ENCODE measurements at places on chromosomes 5 and 9.

DNA sequence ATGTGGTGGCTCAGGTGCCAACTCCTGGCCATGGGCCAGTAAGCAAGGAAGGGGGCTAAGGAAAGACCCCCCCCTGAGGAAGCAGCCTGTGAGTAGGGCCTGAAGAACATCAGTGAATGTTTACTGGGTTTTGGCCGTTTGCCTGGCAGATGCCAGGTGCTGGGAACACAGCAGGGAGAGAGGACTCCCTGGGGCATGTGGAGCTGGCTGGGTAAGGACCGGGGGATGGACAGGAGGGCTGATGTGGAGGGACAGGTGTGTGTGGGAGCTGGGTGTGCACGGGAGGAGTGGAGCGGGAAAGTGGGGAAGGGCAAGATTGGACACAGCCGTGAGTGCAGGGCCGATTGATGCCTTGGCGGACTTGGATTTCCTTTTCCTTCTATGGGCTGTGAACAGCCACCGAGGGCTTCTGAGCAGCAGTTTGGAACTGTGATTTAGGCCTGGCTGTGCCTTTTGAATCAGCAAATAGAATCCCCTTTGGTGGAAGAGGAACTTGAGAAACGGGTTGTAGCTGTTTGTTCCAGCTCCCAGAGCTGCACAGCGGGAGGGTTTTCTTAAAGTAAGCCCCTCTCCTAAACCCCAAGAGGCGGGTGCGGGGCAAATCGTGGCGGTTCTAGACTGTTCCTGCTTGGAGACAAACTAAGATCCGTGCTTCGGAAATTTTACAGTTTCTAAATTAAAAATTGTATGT is 3.1 kb downstream of the HMCN2 start:
- H3K27ac ChIP-seq = peak overlapping the region; percentile 84
- H3K27me3 ChIP-seq = no peaks in the 10 kb centered on the region
- peak; percentile 86 for DNase-seq
- H3K4me1 ChIP-seq = no peaks in the 10 kb centered on the region
- no peaks in the 10 kb centered on the region for H3K36me3 ChIP-seq

- H3K27me3 ChIP-seq = no peaks in the 10 kb centered on the region
- no peak overlapping the region for H3K4me3 ChIP-seq
- peak overlapping the region; percentile 56 for H3K27ac ChIP-seq
- H3K36me3 ChIP-seq = no peaks in the 10 kb centered on the region
Observed at GRCh38 chr9:3508078-3508431, 17.7 kb downstream of the RFX3 start.

- no peak for DNase-seq
- no peak overlapping the region for H3K27ac ChIP-seq
- H3K27me3 ChIP-seq = no peaks in the 10 kb centered on the region
- peaks cover 19% of the 10 kb centered on the region for H3K36me3 ChIP-seq
- no peak overlapping the region for H3K4me3 ChIP-seq
- peaks cover 11% of the 10 kb centered on the region for H3K4me1 ChIP-seq
Observed at GRCh38 chr5:180043377-180043776, 28.2 kb downstream of the RNF130 start.

DNA sequence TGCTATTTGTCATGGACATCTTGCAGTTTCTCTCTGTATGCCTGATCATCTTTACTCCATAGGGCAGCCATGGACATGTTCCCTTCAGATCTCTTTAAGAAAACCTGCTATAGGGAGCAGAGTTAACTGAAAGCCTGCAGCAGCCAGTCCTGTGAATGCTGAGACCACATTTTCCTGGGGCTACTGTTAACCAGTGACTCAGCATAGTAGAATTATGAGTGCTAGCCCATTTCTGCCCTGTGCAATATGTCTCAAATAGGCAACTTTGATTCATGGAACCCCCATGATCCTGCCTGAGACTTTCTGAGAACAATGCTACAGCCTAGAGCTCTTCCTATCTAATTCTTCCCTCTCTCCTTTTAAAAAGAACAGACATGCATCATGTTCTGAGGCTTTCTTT is 624.2 kb downstream of the CHSY3 start:
- no peaks in the 10 kb centered on the region for H3K36me3 ChIP-seq
- H3K27me3 ChIP-seq = no peaks in the 10 kb centered on the region
- DNase-seq = no peak
- no peak overlapping the region for H3K27ac ChIP-seq
- H3K4me3 ChIP-seq = no peak overlapping the region

DNA sequence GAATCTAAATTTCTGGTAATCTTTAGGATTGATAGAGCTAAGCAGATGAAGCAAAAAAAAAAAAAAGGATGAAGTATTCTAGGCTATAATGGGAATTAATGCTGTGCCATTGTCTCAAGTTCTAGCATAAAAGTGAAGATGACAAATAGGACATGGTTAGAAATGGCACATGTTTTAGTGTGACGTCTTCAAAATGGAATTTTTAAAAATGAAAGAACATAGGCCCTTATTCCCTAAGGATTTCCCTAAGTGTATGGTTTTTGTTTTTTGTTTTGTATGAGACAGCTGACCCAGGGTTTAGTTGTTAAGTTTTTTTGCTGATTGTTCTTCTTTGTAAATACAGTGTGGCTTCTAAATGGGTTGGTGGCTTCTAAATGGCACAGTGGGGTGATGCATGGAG is 7.1 kb downstream of the TLE4 start:
- no peaks in the 10 kb centered on the region for H3K36me3 ChIP-seq
- DNase-seq = no peak
- H3K27ac ChIP-seq = no peak overlapping the region
- H3K4me1 ChIP-seq = no peaks in the 10 kb centered on the region

GRCh38 chr5:127001621-127002296 is 28.6 kb downstream of the MARCHF3 start:
- no peak overlapping the region for H3K4me3 ChIP-seq
- H3K27ac ChIP-seq = no peak overlapping the region
- DNase-seq = no peak
- no peaks in the 10 kb centered on the region for H3K27me3 ChIP-seq
- no peaks in the 10 kb centered on the region for H3K36me3 ChIP-seq
- peaks cover 8% of the 10 kb centered on the region for H3K4me1 ChIP-seq

- DNase-seq = no peak
- H3K27me3 ChIP-seq = no peaks in the 10 kb centered on the region
- no peaks in the 10 kb centered on the region for H3K36me3 ChIP-seq
- no peak overlapping the region for H3K27ac ChIP-seq
- H3K4me3 ChIP-seq = no peak overlapping the region
Observed at GRCh38 chr5:140049713-140050112, 6.6 kb upstream of the NRG2 start.

DNA sequence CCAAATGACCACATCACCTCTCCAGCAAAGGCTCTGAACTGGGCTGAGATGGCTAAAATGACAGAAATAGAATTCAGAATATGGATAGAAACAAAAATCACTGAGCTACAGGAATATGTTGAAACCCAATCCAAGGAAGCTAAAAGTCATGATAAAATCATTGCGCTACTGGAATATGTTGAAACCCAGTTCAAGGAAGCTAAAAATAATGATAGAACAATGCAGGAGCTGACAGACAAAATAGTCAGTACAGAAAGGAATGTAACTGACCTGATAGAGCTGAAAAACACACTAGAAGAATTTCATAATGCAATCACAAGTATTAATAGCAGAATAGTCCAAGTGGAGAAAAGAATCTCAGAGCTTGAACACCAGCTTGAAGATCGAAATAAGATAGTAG is 394.9 kb upstream of the GRAMD2B start:
- DNase-seq = no peak
- H3K4me3 ChIP-seq = no peak overlapping the region
- no peaks in the 10 kb centered on the region for H3K4me1 ChIP-seq
- no peak overlapping the region for H3K27ac ChIP-seq
- H3K27me3 ChIP-seq = no peaks in the 10 kb centered on the region

DNA sequence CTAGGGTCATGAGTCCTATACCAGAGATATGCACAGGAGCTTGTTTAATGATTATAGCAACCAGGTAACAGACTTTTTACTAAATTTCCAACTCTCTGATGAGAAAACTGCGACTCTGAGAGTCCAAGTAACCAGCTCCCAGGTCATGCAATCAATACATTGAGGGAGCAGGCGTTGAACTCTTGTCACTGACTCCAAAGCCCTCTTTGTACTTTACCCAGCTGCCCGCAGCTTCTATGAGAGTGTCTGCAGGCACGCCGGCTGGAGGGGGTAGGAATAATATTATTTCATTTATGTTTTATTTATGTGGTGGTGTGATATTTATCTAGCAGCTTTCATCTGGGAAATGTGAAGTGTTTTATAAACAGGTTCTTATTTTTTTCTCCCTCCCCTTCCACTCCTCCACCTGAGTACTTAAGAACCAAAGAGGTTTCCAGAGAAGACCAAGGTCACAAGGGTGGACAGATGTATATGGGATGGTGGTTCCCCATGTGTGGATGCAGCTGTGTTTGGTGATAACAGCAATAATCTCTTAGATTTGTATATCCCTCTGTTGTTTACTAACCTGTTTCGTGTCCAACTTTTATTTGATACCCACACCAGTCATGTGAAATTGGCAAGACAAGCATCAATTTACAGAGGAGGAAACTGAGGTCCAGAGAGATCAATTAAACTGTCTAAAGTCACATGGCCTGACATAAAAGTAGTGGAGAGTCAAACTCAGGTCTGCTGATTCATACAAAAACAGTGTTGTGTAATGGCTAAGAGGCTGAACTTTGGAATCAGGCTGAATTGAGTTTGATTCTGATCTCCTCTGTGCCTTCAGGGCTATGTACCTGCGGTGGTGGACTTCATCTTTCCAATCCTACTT is 140.2 kb upstream of the TRIM32 start:
- no peaks in the 10 kb centered on the region for H3K36me3 ChIP-seq
- H3K27ac ChIP-seq = no peak overlapping the region
- no peak for DNase-seq
- no peaks in the 10 kb centered on the region for H3K27me3 ChIP-seq
- no peak overlapping the region for H3K4me3 ChIP-seq

GRCh38 chr5:67021521-67021920 is 175.1 kb downstream of the CD180 start:
- H3K4me1 ChIP-seq = peaks cover 43% of the 10 kb centered on the region
- no peak for DNase-seq
- H3K27me3 ChIP-seq = no peaks in the 10 kb centered on the region
- no peak overlapping the region for H3K4me3 ChIP-seq

- DNase-seq = no peak
- H3K27ac ChIP-seq = no peak overlapping the region
- peaks cover 27% of the 10 kb centered on the region for H3K4me1 ChIP-seq
- no peaks in the 10 kb centered on the region for H3K27me3 ChIP-seq
Observed at GRCh38 chr5:150653145-150653761, 7.8 kb upstream of the MYOZ3 start.

All from sigmoid colon (tissue), 7 donors.